ENCODE measurements at places on chromosomes 11 and 22. TPM values are rescaled to one million over a fixed set of nuclear protein-coding genes. Genes with fewer than 3 reads are reported as not detected.

GRCh38 chr11:131894615-131895544, 524.5 kb downstream of the NTM start:
- DNase-seq, result no peak

GRCh38 chr11:59173964-59174663, 2.2 kb downstream of the DTX4 start:
- peak; percentile 89 for DNase-seq

DNA sequence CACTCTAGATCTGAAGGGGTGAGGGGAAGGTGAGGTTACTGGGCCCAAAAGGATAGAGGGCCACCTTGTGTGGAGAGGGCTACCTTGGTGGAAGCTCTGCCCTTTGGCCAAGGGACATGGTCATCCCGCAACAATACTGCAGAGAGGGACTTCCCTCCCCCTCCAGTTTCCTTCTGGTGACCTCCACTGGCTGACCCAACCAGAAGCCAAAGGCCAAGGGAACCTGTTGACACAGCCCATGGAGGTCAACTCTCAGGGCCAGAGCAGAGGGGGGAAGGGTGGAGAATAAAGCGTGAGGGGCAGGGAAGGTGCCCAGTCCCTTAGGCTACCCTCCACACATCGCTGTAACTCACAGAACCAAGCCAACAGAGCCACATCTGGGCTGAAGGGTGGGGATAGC, 15.0 kb upstream of the RHOD start:
- no peak for DNase-seq

DNA sequence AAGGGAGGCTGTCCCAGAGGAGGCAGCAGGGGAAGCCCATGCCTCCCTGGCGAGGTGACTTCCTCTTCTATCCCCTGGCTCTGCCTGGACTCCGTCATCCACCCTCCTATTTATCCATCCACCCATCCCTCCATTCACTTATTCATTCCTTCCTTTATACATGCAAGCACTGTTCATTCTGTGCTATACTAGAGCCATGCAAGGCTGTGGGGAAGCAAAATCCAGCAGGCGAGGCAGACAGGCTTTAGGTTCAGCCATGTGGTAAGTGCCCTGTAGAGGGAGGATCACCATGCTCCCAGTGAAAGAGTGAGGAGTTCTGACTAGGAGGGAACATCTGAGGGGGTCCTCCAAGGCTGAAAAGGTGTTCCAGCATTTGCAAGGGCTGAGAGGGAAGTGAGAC, 1.2 kb upstream of the NAALADL1 start:
- DNase-seq, result no peak

DNA sequence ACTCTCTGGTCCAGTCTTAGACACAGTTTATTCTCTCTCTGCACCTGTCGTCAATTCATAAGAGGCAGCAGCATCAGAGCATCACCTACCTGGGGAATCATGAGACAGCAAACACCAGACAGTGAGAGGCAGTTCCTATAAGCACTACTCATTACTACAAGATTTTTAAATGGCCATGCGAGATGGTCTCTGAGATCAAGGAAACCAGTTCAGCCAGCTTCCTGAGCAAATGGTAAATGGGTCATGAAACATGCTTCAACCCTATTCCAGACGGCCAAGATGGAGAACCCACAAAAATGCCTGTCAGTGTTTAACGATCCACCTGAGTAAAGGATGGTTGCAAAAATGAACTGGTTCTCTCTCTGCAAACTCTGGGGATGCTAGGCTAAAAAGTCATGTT, 52.9 kb downstream of the SYTL2 start:
- no peak for DNase-seq

DNA sequence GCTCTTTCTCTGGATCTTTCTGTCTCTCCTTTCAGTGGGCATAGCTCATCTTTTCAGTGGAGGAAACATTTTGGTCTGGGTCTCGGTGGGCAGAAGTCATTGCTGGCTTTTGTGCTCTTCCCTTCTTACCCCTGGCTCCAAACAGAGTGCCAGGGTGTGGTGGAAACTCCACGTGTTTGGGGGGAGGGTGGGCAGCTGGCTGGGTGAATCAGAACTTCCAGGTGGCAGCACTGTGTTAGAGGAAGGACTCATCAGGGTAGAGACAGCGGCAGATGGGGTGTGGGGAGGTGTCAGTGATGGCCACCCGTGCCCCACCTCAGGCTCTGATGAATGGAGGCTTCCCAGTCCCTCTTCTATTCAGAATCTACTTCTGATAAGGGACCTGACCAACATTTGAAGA, 114.0 kb downstream of the GRIK4 start:
- no peak for DNase-seq

GRCh38 chr11:76523147-76523546, 78.3 kb downstream of the EMSY start:
- peak; percentile 52 for DNase-seq

- DNase-seq, result no peak
These were observed 55.6 kb downstream of the MCM5 start for GRCh38 chr22:35455529-35455928.

GRCh38 chr11:64694821-64695365, 28.1 kb downstream of the NRXN2 start:
- peak; percentile 75 for DNase-seq

- DNase-seq, result peak; percentile 80
These were observed 19.2 kb upstream of the TUB start for GRCh38 chr11:8061555-8062428.

DNA sequence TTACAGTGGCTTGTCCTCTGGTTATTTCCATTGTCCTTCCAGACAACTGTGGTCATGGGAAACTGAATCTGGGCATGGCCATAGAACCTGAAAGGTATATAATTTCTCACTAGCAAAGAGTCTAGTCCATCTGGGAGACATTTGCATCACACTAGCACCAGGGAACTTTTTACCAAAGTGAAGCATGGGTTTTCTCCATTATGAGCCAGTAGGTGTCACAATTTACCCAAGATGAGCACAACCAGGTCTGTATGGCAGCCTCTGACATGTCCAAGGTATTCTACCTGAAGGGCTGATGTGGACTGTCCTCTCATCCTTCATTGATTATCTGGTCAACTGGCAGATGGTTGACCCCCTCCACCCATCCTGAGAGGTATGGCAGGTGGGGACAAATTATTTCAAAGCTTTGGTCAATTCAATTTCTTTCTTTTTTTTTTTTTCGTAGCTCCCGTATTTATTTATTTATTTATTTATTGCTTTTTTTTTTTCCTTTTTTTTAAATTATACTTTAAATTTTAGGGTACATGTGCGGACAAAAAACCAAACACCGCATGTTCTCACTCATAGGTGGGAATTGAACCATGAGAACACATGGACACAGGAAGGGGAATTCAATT, 425.9 kb downstream of the TMEM135 start:
- peak; percentile 70 for DNase-seq

GRCh38 chr22:24148266-24149197, 32.8 kb upstream of the SUSD2 start:
- DNase-seq, result no peak

GRCh38 chr11:85279267-85279666, 347.9 kb downstream of the DLG2 start:
- DNase-seq, result no peak

DNA sequence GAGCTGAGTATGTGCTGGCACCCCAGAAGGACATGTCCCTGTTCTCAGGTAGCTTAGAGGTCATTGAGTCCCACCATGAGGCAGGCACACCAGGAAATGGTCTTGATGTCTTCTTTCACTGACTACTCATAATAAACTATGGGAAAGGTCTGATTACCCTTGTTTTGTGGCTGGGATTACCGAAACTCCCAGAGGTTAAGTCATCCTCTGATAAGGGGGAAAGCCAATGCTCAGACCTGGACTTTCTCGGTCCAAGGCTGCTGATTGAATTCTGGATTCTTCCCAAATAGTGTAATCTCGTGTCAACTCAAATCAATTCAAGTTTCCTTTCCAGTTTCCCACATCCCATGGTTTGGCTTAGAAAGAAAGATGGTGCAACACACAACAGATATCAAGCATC, 3.7 kb upstream of the CD44 start:
- DNase-seq, result no peak

DNA sequence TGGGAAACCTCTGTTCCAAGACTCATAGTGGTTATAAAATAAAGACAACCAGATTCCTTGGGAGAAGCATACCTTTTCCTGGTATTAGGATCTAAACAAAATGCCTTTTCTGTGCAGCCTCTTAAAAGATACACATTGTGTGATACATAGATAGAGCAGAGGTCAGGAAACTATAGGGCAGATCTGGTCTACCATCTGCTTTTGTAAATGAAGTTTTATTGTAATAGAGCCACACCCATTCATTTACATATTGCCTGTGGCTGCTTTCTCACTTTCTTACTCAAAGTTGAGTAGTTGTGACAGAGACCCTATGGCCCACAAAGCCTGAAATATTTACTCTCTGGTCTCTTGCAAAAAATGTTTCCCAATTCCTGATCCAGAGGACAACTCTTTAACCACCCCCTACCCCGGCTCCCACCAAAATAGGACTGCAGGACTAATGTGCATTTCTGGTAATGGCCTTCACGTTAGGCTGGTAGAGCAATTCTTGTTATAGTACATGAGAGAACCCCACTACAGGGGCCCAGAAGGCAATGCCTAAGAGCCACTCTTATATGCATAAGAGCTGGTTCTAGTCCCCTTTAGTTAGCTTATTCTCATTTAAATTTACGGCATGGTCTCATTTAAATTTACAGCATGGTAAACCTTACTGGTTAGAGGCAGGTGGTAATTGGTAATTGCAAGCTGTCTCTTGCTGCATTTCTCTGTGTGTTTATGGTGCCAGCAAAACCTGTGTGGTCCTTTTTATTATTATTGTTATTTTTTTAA, 76.8 kb upstream of the YWHAH start:
- DNase-seq, result no peak

GRCh38 chr11:59218319-59218718, 5.6 kb upstream of the MPEG1 start:
- no peak for DNase-seq

GRCh38 chr22:45318168-45318557, 8.4 kb downstream of the FAM118A start:
- no peak for DNase-seq

DNA sequence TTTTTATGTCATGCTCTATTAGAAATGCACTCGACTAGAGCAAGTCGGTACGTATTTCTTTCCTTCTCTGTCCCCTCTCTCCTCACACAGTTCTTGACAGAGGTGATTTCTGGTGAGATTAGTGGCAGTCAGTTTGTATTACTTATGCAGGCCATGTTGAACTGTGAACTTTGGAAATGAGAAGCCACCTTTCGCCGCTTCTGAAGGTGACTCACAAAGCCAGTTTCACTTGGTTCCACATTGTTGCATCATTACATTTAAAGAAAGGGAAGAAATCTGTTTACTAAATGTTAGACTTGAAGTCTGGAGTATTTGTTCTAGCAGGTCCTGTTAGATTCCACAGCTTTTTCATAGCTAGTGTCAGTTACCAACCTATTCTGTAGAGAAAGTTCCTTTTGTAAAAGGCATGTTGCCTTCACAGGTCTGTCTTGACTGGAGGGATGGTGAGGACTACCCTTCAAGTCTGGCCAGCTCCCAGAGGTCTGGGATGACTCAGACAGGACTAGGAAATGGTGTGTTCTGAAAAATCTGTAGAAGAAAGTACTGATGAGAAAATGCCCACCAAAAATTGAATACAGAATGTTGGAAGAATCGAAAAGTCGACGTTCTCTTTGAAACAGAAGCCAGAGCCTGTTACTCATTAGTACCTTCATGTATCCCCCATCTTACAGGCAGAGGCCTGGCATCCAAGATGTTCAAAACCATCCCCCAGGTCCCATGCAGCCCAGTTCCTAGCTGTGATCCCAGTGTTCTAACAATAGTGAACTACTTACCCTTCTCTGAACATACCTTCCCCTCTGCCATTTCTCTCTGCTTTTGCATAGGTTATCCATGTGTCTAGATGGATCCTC, 181.4 kb downstream of the DBX1 start:
- no peak for DNase-seq

GRCh38 chr11:115780646-115781362, 276.6 kb upstream of the CADM1 start:
- DNase-seq, result peak; percentile 54

DNA sequence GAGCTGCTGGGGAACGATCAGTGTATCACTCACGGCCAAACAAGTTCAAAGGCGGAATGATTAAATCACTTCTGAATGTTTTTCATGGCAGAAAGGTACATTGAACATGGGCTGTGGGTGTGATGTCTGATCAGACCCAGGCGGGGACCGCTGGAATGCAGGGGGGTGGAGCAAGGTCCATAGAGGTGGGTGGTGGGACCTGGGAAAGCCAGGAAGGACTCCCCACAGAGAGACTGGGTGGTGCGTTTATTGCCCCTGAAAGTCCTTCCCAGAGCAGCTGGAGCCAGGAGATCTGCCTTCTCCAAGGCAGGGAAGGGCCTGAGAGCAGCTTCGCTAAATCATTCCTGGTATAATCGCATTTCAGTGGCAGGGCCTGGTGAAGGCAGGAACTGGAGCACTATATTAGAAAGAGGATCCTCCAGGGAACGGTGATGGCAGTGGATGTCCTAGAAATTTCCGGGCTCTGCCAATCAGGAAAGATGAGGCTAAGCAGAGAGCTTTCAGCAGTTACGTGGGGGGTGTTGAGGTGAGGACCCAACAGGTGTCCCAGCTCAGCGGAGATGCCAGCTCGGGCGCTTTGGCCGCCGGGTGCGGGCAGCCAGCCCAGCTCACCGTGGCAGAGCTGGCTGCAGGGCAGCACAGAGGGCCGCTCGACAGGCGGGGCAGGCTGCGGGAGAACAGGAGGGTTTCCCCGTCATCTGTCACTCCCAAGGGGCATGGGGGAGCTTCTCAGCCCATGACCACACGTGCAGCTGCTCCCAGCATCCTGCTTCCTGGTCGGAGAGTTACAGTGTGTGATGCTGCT, 271.7 kb downstream of the CTTN start:
- peak; percentile 65 for DNase-seq

- no peak for DNase-seq
These were observed 80.8 kb upstream of the ANO1 start for GRCh38 chr11:69997352-69997751.

DNA sequence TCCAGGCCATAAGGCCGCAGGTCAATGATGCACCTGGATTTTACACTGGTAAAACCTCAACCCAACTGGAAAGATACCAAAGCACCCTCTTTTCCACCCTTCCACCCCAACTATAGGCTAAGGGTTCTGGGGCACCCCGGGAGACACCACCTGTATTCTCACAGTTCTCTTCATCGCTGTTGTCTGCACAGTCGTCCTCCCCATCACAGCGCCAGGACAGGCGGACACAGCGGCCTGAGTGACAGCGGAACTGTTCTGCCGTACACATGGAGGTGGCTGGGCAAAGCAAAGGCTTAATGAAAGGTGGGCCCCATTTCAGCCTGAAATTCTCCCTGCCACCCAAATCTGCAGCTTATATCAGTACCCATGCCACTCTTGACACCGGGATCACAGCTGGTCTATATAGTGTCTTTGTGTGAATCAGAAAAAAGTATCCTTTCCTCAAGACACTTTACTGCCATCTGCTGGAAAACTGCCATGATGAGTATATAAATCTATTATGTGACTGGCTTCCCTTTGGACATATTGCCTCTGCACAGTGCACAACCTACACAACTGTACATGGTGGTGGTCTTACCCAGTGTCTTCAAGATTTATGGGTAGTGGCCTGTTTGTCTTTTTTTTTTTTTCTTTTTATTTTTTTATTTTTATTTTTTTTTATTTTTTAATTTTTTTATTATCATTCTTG, 21.5 kb downstream of the LRP4 start:
- DNase-seq, result no peak

Gene KIRREL3
- total RNA-seq, result 1.4 TPM

Gene IL10RA
- total RNA-seq, result 0.46 TPM

Gene APOBEC3H
- total RNA-seq, result 0.40 TPM

Gene SEC14L3
- total RNA-seq, result not detected

Gene RIC3
- 23.6 TPM for total RNA-seq

Gene OR4C3
- not detected for total RNA-seq

Gene SPA17
- 13.7 TPM for total RNA-seq

Gene C11orf97
- not detected for total RNA-seq

Gene TIGD3
- total RNA-seq, result 0.67 TPM

Gene FIBP
- total RNA-seq, result 81.0 TPM

Gene TPCN2
- 27.9 TPM for total RNA-seq
